Spleen (tissue), 13 donors: ENCODE measurements at places on chromosomes 5 and 9. TPM values are rescaled to one million over a fixed set of nuclear protein-coding genes. Genes with fewer than 3 reads are reported as not detected.

GRCh38 chr9:129310666-129311350 lies 132.7 kb upstream of the IER5L start:
- no peak overlapping the region for H3K4me3 ChIP-seq
- no peaks in the 10 kb centered on the region for H3K27me3 ChIP-seq

DNA sequence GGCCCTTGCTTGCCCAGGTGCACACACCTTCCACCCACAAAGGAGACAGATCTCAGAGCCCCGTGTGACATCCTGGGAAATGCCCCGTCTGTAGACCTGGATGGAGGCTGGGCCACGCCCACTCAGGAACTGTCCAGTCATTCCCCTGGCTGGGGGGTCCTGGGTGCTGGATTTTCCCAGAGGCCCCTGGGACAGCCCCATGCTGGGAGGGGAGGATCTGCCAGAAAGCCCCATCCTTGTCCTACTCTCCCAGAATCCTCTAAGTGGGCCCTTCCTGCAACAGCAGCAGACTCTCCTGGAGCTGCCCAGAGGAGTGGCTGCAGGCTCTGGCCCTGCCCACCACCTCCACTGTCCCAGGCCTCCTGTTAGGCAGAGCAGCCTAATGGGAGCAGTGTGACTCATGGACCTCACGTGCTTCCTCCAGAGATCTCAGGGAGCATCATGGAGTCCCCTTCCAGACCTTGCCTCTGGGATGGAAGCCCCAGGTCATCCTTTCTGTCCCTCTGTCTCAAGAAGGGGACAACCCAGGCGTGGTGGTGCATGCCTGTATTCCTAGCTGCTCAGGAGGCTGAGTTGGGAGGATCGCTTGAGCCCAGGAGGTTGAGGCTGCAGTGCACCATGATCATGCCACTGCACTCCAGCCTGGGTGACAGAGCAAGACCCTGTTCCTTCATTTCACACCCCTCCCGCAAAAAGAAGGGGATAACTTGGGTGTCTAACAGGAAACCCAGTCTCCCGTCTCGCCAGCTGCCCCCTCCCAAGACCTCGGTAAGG lies 51.7 kb downstream of the JADE2 start:
- peak overlapping the region; percentile 47 for H3K27ac ChIP-seq
- no peaks in the 10 kb centered on the region for H3K27me3 ChIP-seq
- no peak for DNase-seq
- peaks cover 100% of the 10 kb centered on the region for H3K36me3 ChIP-seq
- no peak overlapping the region for H3K4me3 ChIP-seq

GRCh38 chr5:100900142-100900795 lies 2.8 kb downstream of the ST8SIA4 start:
- H3K4me3 ChIP-seq = peak overlapping the region; percentile 84
- DNase-seq = peak; percentile 88
- peak overlapping the region; percentile 95 for H3K27ac ChIP-seq
- peaks cover 23% of the 10 kb centered on the region for H3K4me1 ChIP-seq
- H3K36me3 ChIP-seq = peaks cover 6% of the 10 kb centered on the region

DNA sequence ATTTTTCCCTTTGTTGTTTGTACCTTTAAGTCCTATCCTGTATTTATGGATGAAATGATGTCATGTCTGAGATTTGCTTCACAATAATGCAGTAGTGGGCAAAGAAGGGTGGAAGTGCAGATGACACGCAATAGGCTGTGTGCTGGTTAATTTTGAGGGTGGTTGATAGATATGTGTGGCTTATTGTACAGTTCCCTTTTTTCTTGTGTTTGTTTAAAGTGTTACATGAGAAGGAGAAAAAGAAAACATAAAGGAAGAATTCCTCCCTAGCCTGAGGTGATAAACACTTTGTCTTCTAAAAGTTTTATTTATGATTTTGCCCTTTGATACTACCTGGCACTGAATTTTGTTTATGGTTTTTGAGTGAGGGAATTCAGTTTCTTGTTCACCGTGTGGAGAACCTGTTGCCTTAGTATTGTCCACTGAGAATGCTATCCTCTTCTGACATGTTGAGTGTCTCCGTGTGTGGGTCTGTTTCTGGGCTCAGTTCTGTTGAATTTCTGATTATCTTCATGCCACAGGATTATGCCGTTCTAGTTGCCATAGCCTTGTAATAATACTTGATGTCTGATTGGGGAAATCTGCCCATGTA lies 52.3 kb upstream of the FAM120AOS start:
- H3K36me3 ChIP-seq = no peaks in the 10 kb centered on the region
- H3K4me1 ChIP-seq = peaks cover 11% of the 10 kb centered on the region
- no peak overlapping the region for H3K4me3 ChIP-seq
- H3K27me3 ChIP-seq = no peaks in the 10 kb centered on the region
- peak overlapping the region; percentile 94 for H3K27ac ChIP-seq

- H3K27me3 ChIP-seq = no peaks in the 10 kb centered on the region
- H3K36me3 ChIP-seq = no peaks in the 10 kb centered on the region
- DNase-seq = no peak
- no peak overlapping the region for H3K27ac ChIP-seq
- H3K4me3 ChIP-seq = no peak overlapping the region
These were observed 161.2 kb downstream of the CPLANE1 start for GRCh38 chr5:37088009-37088408.

DNA sequence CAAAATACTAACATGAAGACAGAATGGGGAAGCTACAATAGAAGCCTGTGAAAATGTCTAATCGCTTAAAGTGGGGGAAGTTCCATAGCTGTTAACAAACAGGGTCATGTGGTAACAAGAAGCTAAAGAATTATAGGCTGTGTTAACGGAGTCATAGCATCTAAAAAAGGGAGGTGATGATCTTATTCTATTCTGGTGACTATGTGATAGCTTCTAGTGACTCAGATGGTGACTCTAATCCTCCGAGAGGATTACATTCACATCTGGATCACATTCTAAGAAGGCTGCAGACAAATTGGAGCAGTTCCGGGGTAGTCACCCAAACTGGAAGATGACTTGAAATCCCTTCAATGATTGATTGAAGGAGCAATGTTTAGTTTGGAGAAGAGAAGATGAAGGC lies 142.1 kb downstream of the LIFR start:
- no peaks in the 10 kb centered on the region for H3K4me1 ChIP-seq
- no peak for DNase-seq
- no peaks in the 10 kb centered on the region for H3K27me3 ChIP-seq
- no peak overlapping the region for H3K4me3 ChIP-seq
- H3K36me3 ChIP-seq = no peaks in the 10 kb centered on the region
- no peak overlapping the region for H3K27ac ChIP-seq

- peaks cover 17% of the 10 kb centered on the region for H3K4me1 ChIP-seq
- no peak for DNase-seq
- H3K27ac ChIP-seq = peak overlapping the region; percentile 99
- no peaks in the 10 kb centered on the region for H3K27me3 ChIP-seq
- no peaks in the 10 kb centered on the region for H3K36me3 ChIP-seq
- H3K4me3 ChIP-seq = peak overlapping the region; percentile 89
These were observed 735 bp downstream of the ECPAS start for GRCh38 chr9:111483439-111483857.

DNA sequence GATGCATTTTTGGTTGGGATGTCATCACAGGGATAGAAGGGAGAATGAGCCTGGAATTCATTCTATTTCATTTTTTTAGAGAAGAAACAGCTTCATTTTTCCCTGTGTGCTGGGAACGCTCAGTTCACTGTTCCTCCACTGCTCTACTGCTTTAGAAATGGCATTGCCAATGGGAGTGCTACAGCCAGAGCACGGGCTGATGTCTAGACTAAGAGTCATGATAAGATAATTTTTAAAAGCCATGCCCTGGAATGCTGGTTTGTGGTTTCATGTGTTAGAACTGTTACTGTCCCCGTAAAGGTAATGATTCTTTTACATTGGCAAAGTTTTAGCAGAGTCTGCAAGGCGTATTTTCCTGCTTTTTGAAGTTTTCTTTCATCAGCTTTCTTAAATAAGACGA lies 119.6 kb downstream of the SEMA6A start:
- H3K27ac ChIP-seq = no peak overlapping the region
- no peaks in the 10 kb centered on the region for H3K27me3 ChIP-seq
- no peak for DNase-seq
- no peaks in the 10 kb centered on the region for H3K36me3 ChIP-seq
- H3K4me1 ChIP-seq = no peaks in the 10 kb centered on the region

GRCh38 chr9:123373946-123374345 lies 17.9 kb downstream of the CRB2 start:
- peaks cover under 1% of the 10 kb centered on the region for H3K36me3 ChIP-seq
- H3K27ac ChIP-seq = no peak overlapping the region
- peaks cover 44% of the 10 kb centered on the region for H3K27me3 ChIP-seq
- no peak for DNase-seq
- no peak overlapping the region for H3K4me3 ChIP-seq

DNA sequence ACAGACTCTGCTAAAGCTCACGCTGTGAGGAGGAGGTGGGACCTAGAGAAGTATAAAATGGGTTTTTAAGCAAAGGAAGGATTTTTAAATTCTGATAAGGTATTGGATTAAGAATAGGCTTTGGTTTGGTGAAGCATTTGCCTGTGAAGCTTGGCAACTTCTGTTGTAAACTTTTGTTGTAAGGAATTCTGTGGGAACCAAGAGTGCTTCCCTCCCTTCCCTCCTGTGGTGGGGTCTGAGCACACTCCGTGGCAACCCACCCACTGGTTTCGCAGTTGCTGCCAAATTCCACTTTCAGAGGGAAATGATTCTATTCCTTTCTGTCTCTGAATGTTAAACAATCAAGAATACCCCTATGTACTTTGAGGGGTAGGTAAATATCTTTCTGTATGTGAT lies 28.6 kb upstream of the GTF2H2C start:
- DNase-seq = no peak
- no peaks in the 10 kb centered on the region for H3K36me3 ChIP-seq
- H3K4me1 ChIP-seq = peaks cover 5% of the 10 kb centered on the region
- no peak overlapping the region for H3K4me3 ChIP-seq
- H3K27ac ChIP-seq = no peak overlapping the region
- no peaks in the 10 kb centered on the region for H3K27me3 ChIP-seq

DNA sequence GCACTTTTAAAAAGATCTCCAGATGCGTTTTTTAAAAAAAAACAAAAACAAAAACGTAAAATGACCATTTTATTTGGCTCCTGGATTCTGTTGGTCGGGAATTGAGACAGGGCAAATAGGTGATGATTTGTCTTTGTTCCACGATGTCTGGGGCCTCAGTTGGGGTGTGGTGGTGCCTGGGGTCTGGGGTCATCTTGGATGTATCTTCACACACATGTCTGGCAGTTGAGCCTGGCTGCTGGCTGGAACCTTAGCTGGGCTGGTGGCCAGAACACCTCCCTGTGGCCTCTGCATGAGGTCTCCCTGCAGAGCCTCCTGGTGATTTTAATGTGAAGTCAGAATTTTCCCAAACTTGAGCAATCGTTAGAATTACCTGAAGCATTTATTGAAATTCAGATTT lies 42.5 kb upstream of the BASP1 start:
- peaks cover 6% of the 10 kb centered on the region for H3K4me1 ChIP-seq
- H3K36me3 ChIP-seq = no peaks in the 10 kb centered on the region
- H3K27me3 ChIP-seq = no peaks in the 10 kb centered on the region
- DNase-seq = no peak
- H3K4me3 ChIP-seq = no peak overlapping the region

DNA sequence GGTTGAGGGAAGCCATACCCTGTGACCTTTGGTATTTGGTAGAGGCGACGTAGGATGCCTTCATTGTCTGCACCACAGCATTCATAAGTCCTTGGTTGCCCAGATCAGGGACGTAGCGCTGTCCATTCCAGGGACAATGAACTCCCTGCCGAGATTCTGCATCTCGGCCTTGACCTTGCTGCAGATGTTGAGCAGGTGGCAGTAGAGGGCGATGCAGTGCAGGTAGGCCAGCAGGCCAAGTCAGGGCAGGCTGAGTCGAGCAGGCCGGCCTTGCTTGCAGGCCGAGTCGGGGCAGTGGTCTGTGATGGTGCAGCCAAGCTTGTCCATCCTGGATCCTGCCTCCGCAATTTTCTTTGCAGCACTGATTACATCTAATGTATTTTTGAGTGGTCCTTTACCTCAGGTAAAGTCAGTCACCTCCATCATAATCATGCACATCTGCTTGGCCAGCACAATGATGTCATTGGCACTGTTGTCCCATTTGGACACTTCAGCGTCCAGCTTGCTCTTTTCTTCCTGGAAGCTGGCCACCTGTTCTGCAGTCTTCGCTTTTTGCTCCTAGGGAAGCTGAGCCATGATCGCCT lies 93.4 kb upstream of the CCDC112 start:
- no peaks in the 10 kb centered on the region for H3K36me3 ChIP-seq
- peak; percentile 63 for DNase-seq
- H3K27ac ChIP-seq = no peak overlapping the region
- no peak overlapping the region for H3K4me3 ChIP-seq
- H3K4me1 ChIP-seq = no peaks in the 10 kb centered on the region

- H3K4me1 ChIP-seq = peaks cover 8% of the 10 kb centered on the region
- H3K27me3 ChIP-seq = no peaks in the 10 kb centered on the region
- peak overlapping the region; percentile 15 for H3K27ac ChIP-seq
- no peak overlapping the region for H3K4me3 ChIP-seq
These were observed 55.3 kb downstream of the SMIM23 start for GRCh38 chr5:171840711-171841522.

DNA sequence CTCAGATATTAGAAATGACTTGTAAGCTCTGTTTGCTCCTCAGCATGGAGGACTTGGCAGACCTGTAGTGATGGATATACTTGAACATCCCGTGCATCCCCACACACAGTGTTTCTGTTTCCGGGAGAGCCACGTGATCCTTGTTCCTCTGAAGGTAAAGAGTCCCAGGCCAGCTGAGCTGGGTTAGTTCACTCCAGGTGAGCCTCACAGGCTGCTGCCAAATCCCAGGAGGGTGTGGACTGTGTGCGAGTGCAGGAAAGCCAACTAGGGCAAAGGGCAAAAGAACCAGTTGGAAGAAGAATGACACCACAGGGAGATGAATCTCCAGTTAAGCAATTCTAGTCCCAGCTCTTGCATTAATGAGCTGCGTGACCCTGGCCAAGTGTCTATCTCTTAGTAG lies 10.4 kb upstream of the TOMM5 start:
- no peak for DNase-seq
- no peak overlapping the region for H3K4me3 ChIP-seq
- H3K27ac ChIP-seq = no peak overlapping the region
- no peaks in the 10 kb centered on the region for H3K36me3 ChIP-seq

The RNF145 gene
- 69.0 TPM for total RNA-seq

The SLC6A18 gene
- not detected for total RNA-seq

The SARDH gene
- 1.0 TPM for total RNA-seq

The SOHLH1 gene
- total RNA-seq = not detected

The GARIN3 gene
- total RNA-seq = not detected

The HTR4 gene
- total RNA-seq = not detected
